Stimulated activated CD4-positive, alpha-beta T cell treated with anti-CD3 and anti-CD28 coated beads, Interleukin-4, amount 100 ng/mL, for 4 hours (primary cell): ENCODE measurements at places on chromosomes 11 and 22.

- DNase-seq, result no peak
Measured at GRCh38 chr11:45432910-45433309, 146.8 kb upstream of the SYT13 start.

DNA sequence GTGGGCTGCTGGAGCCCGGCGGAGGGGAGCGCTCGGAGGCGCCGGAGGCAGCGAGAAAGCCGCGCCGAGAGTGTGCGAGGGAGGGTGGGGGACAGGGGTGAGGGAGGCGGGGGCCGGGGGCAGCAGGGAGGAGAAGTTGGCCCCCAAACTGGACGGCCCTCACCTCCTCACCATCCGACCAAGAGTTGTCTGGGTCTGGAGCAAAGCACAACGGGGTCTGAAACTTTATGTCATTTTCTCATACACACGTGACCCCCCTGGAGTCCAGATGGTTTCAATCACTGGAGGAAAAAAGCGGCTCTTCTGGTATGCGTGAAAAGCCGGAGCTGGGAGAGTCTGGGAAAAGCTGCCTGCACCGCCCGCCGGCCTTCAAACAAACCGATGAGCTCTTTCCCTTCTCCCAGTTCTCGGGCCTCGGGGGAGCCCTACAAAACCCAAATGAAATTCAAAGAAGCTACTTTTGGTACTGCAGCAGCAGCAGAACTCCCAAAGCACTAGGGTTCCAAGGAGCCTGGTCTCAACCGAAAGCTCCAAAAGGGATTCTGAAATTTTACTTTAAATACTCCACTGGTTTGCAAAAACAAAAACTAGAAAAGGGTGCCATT lies 39.7 kb upstream of the AKIP1 start:
- no peak for DNase-seq

GRCh38 chr11:57336111-57336666 lies 497 bp upstream of the SSRP1 start:
- peak; percentile 20 for DNase-seq

DNA sequence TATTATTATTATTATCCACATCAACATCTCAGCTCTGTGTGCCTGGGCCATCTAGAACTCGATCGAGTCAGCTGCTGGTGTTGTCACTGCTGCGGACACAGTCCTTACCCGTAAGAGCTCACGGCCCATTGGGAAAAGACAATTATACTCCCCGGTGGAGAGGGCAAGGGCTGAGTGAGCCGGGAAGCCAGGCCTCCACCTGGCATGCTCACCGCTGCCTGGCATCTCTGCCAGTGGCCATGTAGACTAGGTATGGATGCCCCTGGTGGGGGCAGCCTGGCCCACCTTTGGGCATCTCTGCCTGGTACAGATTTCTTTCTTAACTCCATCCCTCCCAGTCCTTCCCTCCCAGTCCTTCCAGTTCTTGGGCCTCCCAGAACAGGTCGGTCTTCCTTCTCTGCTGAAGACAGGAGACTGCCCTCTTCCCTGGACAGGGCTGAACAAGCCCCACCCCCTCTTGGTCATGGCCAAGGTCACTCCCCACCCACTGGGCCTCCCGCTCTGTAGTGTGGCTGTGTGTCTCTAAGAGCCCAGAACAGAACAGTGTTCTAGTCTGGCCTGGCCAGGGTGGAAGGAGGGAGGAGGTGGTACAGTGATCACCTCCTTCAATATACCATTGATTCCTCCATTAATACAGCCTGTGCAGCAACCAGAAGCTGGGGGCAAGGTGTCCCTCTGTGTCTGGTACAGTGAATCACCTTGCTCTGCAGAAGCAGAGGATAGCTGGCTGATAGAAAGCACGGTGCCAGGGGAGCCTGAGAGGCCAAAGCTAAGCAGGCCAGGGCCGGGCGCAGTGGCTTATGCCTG lies 57.7 kb downstream of the FLRT1 start:
- DNase-seq, result no peak

DNA sequence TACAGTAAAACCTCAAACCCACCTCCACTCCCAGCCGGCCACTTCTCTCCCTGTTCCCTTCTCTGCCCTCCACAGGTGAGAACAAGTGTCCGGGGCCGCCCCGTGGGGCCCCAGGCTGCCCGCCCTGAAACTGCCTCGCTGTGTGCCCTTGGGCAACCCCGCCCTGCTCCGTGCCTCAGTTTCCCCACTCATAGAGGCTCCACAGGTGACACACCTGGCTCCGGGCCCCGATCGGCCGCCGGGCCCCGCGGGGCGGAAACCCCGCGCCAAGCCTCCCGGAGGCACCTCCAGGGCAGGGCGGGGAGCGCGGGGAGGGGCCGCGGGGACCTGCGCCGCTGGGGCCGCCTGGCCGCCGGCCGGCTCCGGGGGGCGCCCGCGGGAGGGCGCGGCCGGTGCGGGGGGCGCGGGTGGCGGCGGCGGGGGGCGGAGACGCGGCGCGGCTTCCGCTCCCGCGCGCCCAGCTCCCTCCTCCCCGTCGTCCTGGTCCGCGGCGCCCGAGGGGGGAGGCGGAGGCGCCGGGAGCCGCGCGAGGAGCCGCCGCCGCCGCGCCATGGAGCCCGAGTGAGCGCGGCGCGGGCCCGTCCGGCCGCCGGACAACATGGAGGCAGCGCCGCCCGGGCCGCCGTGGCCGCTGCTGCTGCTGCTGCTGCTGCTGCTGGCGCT lies at the start of gene LRP5:
TSS of gene LRP5 (plus strand) at position 475 of the 663 bp plus-strand sequence. CDS start at position 599, 124 bp downstream.
- peak; percentile 31 for DNase-seq

DNA sequence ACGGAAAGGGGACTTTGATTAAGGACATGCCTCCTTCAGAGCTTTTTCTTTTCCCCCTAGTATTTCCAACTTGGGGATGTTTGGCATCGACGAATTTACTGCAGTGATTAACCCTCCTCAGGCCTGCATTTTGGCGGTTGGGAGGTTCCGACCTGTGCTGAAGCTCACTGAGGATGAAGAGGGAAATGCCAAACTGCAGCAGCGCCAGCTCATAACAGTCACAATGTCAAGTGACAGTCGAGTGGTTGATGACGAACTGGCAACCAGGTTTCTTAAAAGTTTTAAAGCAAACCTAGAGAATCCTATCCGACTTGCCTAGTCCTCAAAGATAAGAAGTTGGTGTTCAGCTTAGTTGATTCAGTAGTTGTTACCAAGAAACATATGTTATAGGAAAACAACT lies 78.4 kb downstream of the PDHX start:
- no peak for DNase-seq

- no peak for DNase-seq
Measured at GRCh38 chr11:104876861-104877431, 21.3 kb downstream of the CASP12 start.

DNA sequence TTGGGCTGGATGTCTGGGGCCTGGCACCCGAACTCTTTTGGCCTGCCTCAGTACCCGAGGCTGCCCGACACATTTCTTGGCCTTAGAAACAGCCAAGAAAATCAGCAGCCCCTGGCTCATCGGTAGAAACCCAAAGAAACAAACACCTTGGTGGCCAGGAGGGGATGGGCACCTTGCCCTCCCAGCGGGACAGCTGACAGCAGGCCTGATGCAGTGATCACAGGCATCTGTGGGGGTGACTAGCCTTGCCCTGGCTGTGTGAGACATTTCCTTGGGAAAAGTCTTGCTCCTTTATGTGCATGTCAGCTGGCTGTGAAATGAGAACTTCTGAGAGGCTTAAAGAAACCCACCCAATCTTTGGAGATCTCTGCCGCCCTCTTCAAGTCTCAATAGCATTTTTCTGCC lies 60.9 kb downstream of the SMIM38 start:
- DNase-seq, result no peak

DNA sequence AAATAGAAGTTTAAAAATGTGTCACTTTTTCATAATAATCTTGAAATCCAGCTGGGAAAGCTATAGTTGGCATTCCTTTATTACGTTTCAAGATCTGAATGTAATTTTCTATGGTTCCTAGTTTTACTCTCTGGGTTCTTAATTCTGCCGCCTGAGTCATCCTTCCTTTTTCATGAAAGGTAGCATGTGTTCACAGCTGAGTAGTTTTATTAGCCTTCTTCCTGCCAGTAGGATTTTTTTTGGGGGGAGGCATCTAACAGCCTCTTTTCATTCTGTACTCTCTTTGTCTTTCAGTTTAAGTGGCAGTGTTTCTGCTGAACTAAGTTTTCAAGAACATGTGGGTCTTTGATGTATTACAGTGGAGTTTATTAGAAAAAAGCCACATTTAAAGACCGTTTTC lies 36.5 kb downstream of the OR2AG2 start:
- DNase-seq, result no peak

GRCh38 chr11:13920756-13921155 lies 41.8 kb upstream of the SPON1 start:
- DNase-seq, result no peak

- no peak for DNase-seq
Measured at GRCh38 chr11:72305077-72305476, 61.1 kb upstream of the PHOX2A start.

DNA sequence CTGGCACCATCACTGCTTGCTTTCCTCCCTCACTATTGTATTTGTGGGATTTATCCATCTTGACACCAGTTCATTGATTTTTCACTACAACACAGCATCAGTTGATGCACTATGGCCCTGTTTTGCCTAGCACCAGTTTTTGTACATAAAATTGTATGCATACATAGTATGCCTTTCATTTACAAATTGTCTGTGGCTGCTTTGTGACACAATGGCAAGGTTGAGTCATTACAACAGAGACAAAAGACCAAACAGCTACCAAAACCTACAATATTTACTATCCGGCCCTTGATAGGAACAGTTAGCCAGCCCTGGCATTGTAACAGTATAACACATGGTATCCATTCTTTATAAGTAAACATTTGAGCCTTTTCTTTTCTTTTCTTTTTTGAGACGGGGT lies 150.3 kb downstream of the LDLRAD3 start:
- DNase-seq, result no peak

DNA sequence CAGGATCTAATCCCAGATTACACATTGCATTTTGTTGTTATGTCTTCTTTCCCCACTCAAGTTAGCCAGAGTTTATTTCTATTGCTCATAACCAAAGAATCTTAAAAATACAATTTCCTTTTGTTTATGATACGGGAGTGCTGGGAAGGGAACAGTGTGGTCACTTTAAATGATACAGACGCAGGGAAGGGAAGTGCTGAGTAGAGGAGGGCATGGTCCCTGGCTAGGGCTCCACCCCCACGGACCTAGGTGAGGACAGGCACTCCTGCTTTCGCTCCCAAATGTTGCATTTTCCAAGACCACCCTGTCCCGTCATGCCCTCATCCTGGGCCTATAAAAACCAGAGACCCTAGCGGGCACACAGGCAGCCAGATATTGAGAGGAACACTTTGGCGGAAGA lies 30.6 kb upstream of the NARS2 start:
- DNase-seq, result no peak

- DNase-seq, result no peak
Measured at GRCh38 chr11:27266125-27266524, 96.9 kb downstream of the CCDC34 start.

- DNase-seq, result no peak
Measured at GRCh38 chr11:120212259-120212878, 1.5 kb downstream of the OAF start.

DNA sequence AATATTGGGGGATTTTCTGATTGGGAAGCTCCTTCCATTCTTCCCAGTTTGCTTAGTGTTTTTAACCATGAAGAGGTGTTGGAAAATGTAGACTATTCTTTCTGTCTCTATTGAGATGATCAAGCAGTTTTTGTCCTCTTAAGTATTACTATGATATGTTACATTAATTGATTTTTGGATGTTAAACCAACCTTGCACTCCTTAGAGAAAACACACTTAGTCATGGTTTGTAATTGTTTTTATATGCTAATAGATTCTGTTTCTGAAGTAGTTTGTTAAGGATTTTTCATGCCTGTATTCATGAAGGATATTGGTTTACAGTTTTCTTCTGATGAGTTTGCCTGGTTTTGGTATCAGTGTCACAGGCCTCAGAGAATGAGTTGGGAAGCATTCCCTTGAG lies 2.0 kb upstream of the NLRP6 start:
- no peak for DNase-seq

DNA sequence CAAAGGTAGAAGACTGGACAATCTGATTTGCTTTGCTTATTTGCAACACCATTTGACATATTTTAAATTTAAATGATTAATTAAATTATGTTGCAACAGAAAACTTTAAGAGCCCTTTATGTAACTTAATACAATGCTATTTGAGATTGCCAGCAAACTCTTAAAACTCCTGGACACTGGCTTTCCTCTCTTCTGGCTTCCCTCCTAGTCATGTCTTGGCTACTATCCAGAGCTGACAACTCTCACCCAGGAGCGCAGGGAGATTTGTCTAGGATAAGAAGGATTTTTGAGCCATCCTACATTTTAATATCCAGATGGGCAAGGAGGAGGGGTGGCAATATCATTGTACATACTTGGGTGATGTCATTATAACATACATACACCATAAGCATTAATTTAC lies 134.3 kb downstream of the ELP4 start:
- no peak for DNase-seq

- DNase-seq, result no peak
Measured at GRCh38 chr22:44604455-44604854, 97.5 kb upstream of the PRR5 start.

DNA sequence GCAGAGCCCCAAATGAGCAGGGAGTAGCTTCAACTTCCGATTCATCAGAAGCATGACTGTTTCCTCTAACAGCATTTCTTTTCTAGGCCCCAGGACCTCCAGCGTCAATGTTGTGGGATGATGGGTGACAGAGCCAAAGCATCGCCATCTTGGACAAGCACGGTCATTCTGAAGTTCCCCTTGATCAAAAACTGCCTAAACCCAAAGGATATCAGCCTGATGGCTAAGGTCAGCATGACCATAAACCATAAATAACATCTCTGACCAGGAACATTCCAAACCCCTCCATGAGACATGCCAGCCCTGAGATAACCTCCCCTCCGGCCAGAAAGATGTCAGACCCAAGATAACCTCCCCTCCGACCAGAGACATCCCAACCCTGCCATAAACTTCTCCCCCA lies 28.8 kb upstream of the TREH start:
- DNase-seq, result no peak

- no peak for DNase-seq
Measured at GRCh38 chr11:100624346-100624745, 62.7 kb upstream of the ARHGAP42 start.
